Mesenteric fat pad (tissue), 1 donor: ENCODE measurements at places on chromosomes 12 and 14. TPM values are rescaled to one million over a fixed set of nuclear protein-coding genes. Genes with fewer than 3 reads are reported as not detected.

Gene MYO1H
- 0.10 TPM for total RNA-seq

DNA sequence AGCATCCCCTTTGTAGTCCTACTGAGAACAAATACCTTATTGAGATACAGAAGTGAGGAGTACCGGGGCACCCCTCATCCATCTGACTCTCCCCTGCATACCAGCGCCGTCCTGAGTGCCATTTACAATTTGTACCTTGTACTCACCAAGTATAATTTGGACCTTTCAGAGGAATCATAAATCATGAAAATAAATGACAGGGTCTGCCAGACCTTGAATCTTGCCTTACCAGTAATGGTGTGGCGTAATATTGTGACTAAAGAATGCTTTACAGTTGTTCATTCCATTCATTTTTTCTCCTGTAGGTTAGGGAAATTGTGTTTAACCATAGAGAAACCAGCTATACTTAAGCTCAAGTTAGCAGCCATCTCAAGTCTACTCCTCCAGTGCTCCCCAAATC lies 243.7 kb upstream of the RGS6 start:
- DNase-seq = no peak

GRCh38 chr12:56151672-56152131 lies 685 bp upstream of the MYL6B start:
- no peak for DNase-seq

GRCh38 chr14:47442211-47442610 lies 233.2 kb downstream of the MDGA2 start:
- no peak for DNase-seq

DNA sequence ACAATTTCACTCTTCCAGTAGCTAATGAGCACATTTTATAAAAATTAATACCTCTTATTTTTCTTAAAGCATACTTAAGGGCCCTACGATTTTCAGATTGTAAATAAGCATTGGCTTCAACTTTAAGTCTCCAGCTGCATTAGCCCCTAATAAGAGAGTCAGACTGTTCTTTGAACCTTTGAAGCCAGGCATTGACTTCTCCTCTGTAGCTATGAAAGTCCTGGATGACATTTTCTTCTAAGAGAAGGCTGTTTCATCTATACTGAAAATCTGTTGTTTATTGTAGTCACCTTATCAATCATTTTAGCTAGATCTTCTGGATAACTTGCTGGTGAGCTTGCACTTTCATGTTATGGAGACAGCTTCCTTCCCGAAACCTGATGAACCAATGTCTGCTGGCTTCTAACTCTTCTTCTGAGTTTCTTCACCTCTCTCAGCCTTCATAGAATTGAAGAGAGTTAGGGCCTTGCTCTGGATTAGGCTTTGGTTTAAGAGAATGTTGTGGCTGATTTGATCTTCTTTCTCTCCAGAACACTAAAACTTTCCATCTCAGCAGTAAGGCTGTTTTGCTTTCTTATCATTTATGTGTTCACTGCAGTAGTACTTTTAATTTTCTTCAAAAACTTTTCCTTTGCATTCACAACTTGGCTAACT lies 377.1 kb upstream of the RGS6 start:
- no peak for DNase-seq

Gene PTCSC3
- not detected for total RNA-seq

DNA sequence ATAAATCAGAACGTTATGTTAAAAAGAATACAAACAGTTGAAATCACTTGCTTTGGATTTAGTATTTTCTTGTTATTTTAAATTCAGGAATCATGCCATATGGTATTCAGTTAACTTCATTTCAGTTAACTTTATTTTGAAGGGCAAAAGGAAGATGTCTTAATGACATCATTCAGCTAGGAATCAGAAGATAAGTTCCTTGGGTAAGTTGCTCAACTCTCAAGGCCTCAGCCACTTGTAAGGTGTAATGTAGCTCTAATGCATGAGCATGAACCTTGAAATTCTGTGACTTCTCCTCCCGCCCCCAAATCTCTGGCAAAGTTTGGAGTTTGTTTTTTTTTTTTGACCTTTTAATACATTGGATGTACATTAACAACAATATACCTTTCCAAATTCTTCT lies 42.6 kb downstream of the FRS2 start:
- DNase-seq = no peak

DNA sequence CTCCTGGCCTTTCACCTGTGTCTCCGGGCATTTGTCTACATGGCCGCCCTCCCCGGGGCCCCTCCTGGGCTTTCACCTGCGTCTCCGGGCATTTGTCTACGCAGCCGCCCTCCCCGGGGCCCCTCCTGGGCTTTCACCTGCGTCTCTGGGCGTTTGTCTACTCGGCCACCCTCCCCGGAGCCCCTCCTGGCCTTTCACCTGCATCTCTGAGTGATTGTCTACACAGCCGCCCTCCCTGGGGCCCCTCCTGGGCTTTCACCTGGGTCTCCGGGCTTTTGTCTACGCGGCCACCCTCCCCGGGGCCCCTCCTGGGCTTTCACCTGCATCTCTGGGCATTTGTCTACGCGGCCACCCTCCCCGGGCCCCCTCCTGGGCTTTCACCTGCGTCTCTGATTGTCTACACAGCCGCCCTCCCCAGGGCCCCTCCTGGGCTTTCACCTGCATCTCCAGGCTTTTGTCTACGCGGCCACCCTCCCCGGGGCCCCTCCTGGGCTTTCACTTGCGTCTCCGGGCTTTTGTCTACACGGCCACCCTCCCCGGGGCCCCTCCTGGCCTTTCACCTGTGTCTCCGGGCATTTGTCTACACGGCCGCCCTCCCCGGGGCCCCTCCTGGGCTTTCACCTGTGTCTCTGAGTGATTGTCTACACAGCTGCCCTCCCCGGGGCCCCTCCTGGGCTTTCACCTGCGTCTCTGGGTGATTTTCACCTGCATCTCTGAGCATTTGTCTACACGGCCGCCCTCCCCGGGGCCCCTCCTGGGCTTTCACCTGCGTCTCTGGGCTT lies 68.0 kb upstream of the GALNT9 start:
- no peak for DNase-seq

GRCh38 chr14:58864751-58865513 lies 227.2 kb downstream of the DACT1 start:
- DNase-seq = no peak

Gene CTSG
- total RNA-seq = 6.3 TPM

Gene BCL11B
- total RNA-seq = 0.67 TPM

GRCh38 chr14:55921511-55921910 lies 196.7 kb upstream of the PELI2 start:
- DNase-seq = no peak

Gene SLC10A1
- total RNA-seq = not detected

- no peak for DNase-seq
These were observed 18.4 kb upstream of the FOS start for GRCh38 chr14:75260025-75260763.

Gene FAM181A
- not detected for total RNA-seq

Gene DDX24
- total RNA-seq = 198 TPM

Gene CCDC177
- not detected for total RNA-seq
